OCI-M1 (cell line): ENCODE measurements at places on chromosomes 3 and 15.

- no peak for DNase-seq
These were observed 37.7 kb upstream of the MRPS22 start for GRCh38 chr3:139306078-139306477.

GRCh38 chr15:89751748-89752147 lies 699 bp upstream of the MESP1 start:
- DNase-seq: no peak

DNA sequence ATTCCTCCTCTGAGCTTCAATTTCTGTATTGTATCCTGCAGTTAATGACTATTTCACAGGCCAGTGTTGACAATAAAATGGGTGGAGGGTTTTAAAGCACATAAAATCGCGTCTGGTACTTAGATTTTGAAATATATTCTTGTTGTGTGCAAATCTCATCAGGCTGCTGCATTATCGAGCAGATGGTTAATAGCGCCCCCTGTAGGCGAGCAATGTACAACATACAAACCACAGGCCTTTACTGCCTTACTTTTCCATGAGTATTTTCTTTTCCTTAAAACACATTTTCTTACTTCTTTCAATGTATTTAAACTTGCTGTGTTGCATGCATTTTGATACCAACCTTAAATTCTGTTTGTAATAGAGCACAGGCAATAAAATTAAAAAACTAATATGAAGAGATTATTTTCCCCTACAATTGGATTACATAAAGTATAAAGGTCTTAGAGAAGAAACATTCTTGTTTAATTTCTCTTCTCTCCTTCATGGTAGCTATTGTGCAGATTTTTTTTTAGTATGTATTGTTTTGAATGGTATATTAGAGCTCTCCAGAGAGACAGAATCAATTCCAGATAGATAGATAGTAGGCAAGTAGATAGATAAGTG lies 608.4 kb downstream of the CADM2 start:
- DNase-seq: peak; percentile 70

DNA sequence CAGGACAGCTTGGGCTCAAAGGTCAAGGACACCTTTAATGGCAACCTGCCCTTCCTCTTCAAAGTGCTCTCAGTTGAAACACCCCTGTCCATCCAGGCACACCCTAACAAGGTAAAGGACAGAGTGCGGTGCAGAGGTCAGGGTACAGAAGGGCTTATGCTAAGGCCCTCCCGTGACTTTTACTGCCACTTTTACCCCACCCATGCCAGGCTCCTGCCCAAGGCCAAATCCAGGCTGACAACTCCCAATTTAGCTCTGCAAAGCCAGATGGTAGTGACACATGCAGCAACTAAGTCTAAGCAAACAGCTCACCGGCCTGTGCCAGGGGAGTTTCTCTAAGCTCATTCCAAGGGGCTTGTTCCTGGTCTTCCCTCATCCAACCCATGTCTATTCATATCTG lies 1.6 kb downstream of the MPI start:
- DNase-seq: no peak

- no peak for DNase-seq
These were observed 194.2 kb upstream of the PROK2 start for GRCh38 chr3:71979175-71979574.

DNA sequence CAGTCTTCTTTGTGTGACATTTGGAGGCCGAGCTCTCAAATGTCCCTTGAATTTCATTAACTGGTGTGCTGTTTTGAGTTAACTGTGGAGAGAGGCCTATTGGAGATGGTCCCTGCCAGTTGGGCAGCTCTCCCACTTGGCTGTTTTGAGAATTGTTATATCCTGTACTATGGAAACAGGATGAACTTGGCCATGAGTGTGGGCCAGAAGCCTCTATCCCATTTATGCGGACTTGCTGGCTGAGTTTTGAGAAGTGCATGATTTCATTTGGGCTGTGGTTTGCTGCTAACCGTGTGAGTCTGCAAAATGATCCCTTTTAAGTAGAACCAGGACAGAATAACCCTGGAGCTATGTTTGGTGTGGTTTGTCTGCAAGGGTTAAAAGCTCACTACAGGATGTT lies 366.0 kb downstream of the PTPRG start:
- no peak for DNase-seq

DNA sequence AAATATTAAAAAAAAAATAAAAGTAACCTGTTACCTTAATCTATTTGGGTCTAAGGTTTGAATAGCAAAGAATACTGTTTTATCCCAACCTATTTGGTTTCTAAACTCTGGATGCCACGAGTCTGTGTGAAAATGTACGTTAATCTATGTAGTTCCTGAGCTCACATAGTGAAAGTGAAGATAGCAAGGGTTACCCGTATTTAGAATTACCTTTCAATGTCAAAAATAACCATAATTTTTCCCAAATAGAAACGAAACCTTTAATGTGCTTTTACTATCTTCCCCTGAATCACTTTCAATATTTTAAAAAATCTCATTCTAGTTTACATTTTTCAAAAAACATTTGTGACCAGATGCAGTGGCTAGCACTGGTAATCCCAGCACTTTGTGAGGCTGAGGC lies 5.8 kb upstream of the USP50 start:
- DNase-seq: no peak
